ENCODE measurements at places on chromosomes 3 and 15.

DNA sequence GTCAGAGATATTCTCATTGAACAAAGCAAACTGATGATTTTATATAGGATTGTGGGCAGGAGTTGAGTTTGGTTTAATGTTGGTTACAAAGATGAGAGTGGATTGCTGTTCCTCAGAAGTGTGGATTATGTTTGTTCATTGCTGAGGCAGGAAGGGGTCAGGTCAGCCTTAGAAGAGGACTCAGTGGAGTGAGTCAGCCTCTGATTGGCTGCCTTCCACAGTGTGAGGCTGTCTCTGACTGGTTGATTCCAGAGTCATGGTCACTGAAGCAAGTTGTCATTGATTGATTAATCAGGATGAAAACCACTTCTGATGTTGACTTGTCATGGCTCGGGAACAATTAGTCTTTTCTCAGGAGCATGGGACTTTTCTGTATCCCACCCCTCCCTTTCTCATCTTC, 36.2 kb downstream of the KBTBD12 start:
- no peak for DNase-seq

DNA sequence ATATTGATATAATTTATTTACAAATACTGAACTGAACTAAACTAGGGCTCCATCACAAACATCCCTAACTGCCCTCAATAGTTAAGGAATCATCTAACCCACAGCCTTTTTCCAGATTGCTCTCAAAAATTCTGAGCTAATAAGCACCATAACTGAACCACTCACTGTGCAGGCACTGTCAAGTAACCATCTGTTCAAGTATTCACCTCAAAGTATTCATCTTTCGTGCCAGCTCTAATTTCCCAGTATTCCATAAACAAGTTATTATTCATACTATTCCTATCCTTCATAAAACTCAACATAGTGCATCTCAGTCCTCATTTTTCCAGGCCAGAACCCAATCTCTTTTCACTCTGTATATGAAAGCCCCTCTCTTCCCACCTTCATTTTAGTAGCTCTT, 41.1 kb downstream of the THBS1 start:
- no peak for DNase-seq

DNA sequence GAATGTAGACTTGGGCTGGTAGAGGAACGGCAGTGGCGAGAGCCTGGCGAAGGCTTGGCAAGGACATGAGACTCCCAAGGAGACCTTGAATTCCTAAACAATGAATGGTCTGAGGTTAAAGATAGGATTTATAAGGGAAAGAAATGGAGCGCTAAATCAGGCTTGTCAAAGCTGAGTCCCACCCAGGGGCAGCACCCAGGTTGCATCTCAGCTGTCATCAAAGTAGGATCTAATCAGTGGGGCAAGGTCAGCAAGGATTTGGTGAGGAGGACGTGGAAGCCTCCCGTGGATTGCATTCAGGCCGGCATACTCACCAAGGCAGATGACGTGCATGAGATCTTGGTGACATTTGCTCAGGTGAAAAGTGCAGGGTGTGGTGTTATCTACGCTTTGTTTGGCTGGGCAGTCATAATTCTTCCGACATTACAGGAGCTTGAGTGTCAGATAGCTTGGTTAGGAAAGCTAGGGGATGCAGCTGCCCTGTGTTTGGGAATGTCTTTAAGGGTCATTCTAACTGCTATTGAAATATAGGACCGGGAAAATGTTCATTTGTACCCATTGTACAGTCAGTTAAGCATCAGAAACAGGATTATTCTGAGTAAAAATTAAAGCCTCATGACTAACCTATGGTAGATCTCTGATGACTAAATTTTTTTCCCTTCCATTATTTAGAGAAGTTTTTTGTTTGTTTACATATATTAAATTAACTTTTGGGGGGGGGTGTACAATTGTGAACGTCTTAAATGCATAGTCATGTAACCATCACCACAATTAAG, 99.4 kb upstream of the TSC22D2 start:
- DNase-seq: no peak

GRCh38 chr15:68210409-68210756, 5.3 kb upstream of the CALML4 start:
- DNase-seq: no peak

DNA sequence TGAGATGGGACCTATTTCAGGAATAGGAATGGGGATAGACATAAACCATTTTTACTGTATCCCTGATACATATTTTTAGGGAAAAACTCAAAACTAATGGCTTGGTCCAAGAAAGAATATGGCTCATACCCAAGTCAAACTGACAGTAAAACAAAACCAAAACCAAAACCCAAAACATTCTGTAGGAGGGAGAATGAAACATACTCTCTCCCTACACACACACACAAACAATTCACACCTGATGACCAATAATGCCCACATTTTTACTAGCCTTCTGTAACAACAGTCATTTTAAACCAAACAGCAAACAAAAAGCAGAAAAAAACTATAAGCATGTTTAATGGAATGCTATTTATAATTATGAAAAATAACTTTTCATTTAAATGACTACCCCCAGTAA, 74.9 kb downstream of the NBEAL2 start:
- no peak for DNase-seq

GRCh38 chr3:128923576-128923975, 44.2 kb downstream of the ACAD9 start:
- no peak for DNase-seq
